ENCODE measurements at places on chromosomes 6 and 20.
A peak's percentile ranks its signal among the peaks of the same experiment; 100 is the strongest.

DNA sequence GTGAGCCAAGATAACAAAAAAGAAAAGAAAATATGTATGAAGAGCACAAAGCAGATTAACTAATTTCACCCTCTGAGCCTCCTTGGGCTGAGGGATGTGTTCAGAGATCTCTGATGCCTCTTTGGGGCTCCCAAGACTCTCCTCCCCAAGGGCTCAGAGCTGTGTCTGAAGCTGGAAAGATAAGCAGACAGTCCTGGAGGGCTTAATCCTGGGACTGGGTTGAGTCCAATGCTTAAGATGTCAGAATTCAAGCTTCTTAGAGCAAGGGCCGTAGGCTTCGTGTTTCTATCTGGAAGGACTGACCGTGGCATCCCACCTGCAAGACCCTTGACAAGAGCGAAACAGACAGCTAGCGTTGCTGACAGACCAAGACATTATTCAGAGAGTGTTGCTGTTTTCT lies 229.0 kb downstream of the ZMYND8 start:
- no peak for DNase-seq

- DNase-seq = no peak
Observed at GRCh38 chr6:3868544-3868943, 19.4 kb downstream of the FAM50B start.

DNA sequence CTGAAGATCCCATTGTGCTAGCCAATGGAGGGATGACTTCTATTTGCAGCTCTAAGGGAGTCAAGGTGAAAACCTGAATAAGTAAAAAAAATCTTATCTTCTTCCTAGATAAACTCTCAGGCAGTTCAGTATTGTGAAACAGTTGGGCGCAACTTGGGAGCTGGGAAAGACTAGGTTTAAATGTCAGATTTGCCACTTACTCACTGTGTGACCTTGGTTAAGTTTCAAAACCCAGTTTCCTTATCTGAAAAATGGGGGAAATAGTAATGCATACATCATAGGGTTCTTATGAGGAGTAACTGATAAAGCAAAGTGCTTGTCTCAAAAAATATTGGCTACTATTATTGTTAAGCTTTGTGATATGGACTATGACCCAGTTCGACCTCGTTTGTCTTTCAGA lies 88.8 kb downstream of the CD83 start:
- no peak for DNase-seq

DNA sequence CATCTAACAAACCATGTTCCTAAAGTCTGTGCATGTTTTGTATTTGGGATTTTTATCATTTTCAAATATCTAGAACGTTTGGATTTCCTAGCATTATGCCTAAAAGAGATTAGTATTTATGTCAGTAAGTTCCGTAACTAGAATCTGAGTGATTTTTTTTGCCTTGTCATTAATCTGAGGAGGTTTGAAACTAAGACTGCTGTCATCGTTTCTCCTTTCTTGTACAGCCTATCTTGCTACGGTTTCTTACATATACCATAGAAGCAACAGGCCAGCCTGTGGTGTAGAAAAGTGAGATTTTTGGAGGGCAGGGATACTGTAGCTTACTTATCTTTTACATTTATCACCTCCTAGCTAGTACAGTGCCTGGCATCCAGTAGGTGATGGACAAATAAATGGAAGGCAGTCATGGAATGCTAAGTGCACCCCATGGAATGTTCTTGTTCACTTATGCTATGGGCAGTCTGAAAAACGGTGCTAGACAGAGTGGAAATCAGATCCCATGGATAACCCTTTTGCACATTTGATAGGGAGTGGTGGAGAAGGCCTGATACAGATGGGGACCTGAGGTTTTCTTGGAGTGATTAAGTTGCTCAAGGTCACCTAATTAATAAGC lies 93.9 kb downstream of the ARID1B start:
- DNase-seq = no peak

DNA sequence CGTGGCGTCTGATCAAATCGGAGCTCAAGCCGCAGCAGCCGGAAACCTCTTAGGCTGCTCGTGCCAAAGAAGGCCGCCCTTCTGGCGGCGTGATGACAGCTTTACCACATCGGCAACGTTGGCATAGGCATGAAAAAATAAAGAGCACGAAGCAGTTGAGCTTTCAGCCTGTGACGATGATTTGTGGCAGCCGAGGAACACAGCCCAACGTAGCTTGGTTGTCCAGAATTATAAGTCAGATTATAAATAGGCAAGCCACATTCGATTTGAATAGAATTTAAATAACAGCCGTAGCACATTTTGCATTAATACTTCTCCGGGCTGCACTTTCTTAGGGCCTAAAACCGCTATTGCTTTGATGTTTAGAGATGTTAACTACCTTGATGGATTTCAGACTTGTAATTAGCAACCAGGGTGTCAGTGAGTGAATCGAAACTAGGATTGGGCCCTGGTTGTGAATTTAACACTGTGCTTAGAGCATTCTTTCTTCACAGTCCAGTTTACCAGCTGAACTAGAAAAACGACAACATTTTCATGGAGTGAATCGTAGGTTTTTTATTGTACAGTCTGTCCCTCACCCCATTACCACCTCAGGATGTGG lies 864 bp upstream of the BCLAF1 start:
- peak; percentile 27 for DNase-seq

GRCh38 chr20:14536738-14537137 lies 199.3 kb upstream of the FLRT3 start:
- no peak for DNase-seq

- no peak for DNase-seq
Observed at GRCh38 chr6:32689531-32690501, 23.4 kb upstream of the HLA-DQB1 start.

- no peak for DNase-seq
Observed at GRCh38 chr6:156779206-156780094, 2.3 kb downstream of the ARID1B start.

DNA sequence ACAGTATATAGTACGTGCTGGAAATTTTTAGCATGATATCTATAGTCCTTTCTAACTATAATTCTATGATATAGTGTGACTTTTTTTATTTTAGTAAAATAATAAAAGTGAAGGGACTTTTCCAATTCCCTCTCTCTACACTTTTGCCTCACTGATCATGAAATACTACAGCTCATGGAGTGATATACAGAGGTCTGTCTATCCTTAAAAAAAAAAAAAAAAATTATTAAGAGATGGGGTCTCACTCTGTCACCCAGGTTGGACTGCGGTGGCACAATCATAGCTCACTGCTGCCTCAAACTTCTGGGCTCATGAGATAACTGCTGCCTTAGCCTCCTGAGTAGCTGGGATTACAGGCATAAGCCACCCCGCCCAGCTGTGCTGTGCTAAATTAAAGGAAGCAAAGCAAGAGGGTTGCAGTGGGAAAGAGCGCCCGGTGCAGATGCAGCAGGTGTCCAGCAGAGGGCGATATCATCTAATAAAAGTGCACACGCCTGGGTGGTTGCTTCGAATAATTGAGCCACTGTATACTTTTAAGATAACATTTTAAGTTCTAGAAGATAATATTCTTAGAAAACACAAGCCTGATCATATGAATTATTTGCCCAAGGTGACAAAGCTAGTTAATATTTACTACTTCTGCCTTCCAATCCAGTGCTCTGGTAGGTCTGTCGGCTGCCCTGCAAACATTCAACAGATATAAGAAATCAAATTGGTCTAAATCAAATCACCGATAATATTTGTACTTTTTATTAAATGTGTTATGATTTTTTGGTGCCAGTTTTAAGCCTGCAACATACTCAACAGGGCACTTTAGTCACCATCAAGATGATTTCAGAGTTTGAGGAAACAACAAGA lies 94.9 kb upstream of the NT5E start:
- peak; percentile 33 for DNase-seq
